ENCODE measurements at places on chromosomes 2 and 18. TPM values are rescaled to one million over a fixed set of nuclear protein-coding genes. Genes with fewer than 3 reads are reported as not detected.

The RGPD6 gene
- 30.8 TPM for total RNA-seq

The PTPRM gene
- total RNA-seq, result not detected

The CLHC1 gene
- total RNA-seq, result 9.1 TPM

The DNAJC5G gene
- total RNA-seq, result 2.4 TPM

The KYNU gene
- total RNA-seq, result 0.44 TPM

The HOXD9 gene
- total RNA-seq, result 63.0 TPM

The SERPINB13 gene
- 0.49 TPM for total RNA-seq

The CD8B2 gene
- total RNA-seq, result not detected

The GYPC gene
- total RNA-seq, result 0.75 TPM

The SERPINB10 gene
- total RNA-seq, result not detected

The SELENOI gene
- total RNA-seq, result 62.7 TPM

Measured in A673 (cell line).